ENCODE measurements at places on chromosomes 13 and 19.
A peak's percentile ranks its signal among the peaks of the same experiment; 100 is the strongest.

DNA sequence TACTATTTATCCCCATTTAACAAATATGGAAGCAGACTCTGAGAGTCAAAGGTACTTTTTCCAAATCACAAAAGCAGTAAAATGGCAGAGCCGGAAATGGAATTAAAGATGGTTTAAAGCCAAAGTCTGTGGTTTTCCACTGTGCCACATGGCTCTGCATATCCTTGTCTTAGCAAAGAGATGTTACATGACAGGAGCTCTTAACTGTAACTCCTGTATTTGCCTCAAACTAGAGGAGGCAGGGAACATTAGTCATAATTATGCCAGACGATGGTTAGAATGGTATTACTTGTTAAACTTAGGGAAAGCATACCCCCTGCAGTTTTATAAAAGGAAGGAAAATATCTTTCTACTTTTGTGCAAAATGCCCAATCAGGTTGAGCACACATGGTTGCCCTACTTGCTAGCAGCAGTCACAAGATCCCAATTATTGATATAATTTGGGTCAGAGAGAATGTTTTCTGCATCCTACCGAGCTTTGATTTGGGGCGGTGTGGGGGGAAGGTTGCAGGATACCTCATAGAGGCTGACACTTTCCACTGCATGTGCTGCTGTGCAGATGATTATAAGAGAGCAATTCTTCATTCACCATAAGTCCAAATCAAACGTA lies 42.0 kb upstream of the MAB21L1 start:
- peak; percentile 41 for DNase-seq

GRCh38 chr13:53001444-53002225 lies 27.0 kb upstream of the OLFM4 start:
- no peak for DNase-seq

- no peak for DNase-seq
Observed at GRCh38 chr13:48260970-48261369, 28.0 kb downstream of the ITM2B start.

DNA sequence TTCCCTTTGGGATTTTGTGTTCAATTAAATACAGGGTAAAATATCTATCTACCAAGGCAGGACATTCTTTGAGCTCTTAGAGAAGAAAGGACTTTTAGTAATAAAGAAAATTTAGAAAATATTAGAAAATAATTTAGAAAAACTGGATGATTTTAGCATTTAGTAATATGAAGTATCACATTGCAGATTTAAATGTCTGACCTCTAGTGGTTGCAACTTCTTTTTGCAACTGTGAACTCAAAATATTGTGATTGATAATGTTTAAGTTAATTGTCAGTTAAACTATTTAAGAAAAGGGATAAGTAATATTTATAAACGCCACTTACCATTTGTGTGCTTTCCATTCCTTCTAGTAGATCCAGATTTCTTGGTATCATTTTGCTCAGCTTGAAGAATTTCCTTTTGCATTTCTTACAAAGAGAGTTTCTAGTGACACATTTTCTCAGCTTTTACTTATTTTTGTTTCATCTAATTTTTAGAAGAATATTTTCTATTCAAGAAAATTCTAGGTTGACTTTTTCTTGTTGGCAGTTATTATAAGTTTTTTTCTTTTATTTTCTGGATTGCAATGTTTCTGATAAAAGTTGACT lies 10.3 kb upstream of the POSTN start:
- no peak for DNase-seq

Data from SK-N-DZ (cell line).